ENCODE measurements at places on chromosomes 5 and 9.
A peak's percentile ranks its signal among the peaks of the same experiment; 100 is the strongest.

- peak; percentile 93 for DNase-seq
These were observed 6.5 kb downstream of the AMACR start for GRCh38 chr5:34001241-34001841.

GRCh38 chr9:121249563-121249962, 18.4 kb upstream of the GSN start:
- DNase-seq = no peak

DNA sequence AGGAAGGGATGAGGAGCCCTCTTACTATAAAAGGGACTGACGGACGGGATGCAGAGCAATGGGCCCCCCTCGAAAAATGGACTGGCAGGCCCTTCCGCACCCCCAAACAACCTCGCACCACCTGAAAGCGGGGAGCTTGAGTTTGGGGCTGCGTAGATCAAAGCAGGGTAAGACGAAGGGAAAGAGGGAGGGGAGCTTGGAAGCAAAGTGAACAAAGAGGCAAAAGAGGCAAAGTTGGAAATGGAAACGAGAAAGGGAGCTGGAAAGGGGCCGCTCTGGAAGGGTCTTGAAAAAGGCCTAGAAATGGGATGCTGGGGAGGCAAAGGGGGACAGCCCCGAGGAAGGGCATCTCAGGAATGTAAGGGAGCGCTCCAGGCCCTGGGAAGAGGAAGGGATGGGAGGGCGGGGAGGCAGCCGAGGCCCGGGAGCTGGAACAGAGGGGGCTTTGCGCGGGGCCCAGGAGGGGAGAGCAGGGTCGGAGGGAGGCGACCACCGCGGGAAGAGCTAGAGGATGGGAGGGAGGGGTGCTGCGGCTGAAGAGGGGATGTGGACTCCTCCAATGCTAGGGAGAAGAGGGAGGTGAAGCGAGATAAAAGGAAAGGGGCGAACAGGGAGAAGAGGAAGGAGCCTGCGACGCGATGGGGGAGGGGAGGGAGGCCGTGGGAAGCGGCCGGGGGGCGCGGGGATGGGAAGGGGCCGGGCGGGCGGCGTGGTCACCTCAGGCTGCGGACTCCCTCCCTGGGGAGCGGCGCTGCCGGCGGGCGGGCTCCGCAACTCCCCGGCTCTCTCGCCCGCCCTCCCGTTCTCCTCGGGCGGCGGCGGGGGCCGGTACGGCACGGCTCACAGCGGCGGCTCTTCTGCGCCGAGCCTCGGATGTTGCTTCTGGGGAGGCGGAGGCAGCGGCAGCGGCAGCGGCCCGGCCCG, 577 bp downstream of the RNF145 start:
- DNase-seq = peak; percentile 23

GRCh38 chr5:16902846-16903245, 33.2 kb downstream of the MYO10 start:
- DNase-seq = peak; percentile 72

GRCh38 chr5:173733831-173734501, 117.5 kb upstream of the BOD1 start:
- DNase-seq = no peak

GRCh38 chr9:112945620-112946208, 55.0 kb upstream of the SLC46A2 start:
- DNase-seq = no peak

DNA sequence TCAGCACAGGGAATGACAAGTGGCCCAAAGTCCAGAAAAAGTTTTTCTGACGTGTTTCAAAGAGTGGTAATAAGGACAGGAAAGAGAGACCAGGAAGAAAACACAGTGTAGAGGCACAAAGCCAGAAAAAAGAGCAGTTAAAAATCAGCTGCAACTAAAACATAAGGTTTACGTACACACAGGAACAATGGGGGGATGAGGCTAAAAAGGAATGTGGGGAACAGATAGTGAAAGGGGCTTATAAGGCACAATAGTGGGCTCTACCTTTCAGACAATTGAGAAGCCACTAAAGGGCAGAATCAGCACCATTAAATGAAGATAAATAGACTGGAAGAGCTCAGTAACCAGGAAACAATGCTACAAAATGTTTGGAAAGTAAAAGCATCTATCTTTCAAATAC, 5.5 kb downstream of the ELP1 start:
- DNase-seq = no peak

DNA sequence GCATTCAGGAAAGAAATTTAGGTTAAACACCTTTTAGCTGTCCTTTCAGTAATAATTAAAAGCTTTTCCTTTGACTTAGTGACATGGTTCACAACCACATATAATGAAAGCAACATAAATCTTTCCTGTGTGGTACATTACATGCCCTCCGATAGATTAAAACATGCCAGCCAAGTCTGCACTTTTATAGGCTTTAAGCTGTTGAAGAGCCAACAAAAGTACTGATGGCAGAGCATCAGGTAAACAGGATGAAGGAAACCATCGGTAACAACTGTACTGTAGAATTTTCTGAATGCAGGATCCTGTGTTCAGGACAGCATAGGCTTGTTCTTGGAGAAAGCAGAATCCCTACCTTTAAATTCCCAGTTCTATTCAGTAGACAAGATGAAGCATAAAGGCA, 226.6 kb downstream of the MLLT3 start:
- no peak for DNase-seq

- no peak for DNase-seq
These were observed 70.8 kb downstream of the RAPGEF6 start for GRCh38 chr5:131564229-131564652.

DNA sequence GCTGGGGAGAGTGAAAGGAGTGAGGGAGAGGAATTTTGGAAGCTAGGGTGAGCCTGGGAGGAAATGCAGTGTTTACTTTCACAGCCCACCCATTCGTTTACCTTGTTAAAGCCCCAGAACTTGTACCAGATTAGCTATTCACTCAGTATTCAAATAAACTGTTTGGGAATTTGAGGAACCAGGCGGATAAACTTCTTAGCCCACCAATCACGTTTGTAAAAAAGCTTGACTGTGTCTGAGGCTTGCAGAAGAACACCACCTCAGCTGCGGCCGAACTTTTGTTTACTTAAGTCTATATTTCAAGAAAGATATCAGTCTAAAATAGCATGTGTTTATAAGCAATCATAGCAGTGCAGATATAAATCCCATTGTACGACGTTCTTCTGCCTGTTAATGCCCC, 5.2 kb upstream of the TLE1 start:
- DNase-seq = no peak

GRCh38 chr9:117547904-117548303, 133.0 kb upstream of the ASTN2 start:
- DNase-seq = no peak

DNA sequence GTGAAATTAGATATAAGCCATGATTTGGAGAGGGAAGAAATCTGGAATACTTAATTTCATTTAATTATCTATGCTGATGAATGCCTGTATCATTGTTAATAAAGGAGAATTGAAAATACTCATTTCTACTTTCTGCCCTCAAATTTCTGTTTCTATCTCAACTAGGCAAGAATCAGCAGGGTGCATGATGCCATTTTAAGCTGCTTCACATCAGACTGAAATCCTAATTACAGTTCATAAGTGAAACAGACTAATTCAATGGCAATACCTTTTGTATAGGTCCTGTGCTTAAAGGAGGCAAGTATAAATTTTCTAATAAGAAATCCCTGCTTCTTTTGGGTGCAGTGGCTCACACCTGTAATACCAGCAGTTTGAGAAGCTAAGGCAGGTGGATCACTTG, 22.3 kb upstream of the TAL2 start:
- DNase-seq = no peak

GRCh38 chr5:1797103-1797800, 2.4 kb downstream of the MRPL36 start:
- DNase-seq = no peak

All from body of pancreas (tissue), 4 donors.